NCI-H1048 (cell line): ENCODE measurements at places on chromosomes 13 and 19.

DNA sequence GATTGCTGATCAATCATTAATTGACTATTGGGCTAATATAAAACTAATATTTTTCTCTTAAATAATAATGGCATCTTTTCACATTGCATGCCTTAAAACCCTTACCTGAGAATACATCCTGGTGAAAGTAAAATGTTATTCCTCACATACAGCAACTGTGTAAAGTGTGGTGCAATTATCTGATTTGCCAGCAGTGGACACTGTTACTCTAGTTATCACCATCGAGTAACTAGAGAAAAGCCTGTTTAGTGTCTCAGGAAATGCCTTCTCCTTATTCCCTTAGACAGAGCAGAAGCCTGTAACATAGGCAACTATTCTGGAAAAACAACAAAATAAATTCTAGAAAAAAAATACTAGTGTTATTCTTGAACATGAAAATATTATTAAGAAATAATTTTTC, 459.8 kb downstream of the FGF14 start:
- peak; percentile 36 for DNase-seq

DNA sequence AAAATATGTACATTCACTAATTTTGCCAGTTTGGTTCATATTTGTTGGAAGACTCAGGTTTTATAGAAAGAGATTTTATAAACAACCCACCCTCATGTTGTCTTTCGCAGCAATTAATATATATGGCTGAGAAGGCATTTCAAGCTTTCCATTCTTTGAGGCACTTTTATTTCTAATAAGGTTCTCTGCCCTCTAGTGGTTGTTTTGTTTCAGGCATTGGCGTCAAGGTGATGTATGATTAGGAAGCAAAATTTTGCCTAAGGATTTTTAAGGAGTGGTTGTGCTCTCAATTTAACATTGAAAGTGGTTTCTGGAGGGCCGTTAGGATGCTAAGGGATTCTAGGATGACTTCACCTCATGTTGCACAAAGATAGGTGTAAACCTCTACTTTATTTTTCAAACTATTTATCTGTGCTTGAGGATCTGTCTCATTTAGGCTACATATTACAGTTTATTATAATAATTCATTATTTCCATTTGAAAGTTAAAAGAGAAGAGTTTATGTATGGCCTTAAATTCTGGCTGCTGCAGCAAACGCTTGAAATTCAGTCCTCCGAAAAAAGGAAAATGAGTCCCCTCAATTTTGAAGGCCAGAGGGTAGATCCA, 35.9 kb downstream of the OXGR1 start:
- DNase-seq: peak; percentile 30

DNA sequence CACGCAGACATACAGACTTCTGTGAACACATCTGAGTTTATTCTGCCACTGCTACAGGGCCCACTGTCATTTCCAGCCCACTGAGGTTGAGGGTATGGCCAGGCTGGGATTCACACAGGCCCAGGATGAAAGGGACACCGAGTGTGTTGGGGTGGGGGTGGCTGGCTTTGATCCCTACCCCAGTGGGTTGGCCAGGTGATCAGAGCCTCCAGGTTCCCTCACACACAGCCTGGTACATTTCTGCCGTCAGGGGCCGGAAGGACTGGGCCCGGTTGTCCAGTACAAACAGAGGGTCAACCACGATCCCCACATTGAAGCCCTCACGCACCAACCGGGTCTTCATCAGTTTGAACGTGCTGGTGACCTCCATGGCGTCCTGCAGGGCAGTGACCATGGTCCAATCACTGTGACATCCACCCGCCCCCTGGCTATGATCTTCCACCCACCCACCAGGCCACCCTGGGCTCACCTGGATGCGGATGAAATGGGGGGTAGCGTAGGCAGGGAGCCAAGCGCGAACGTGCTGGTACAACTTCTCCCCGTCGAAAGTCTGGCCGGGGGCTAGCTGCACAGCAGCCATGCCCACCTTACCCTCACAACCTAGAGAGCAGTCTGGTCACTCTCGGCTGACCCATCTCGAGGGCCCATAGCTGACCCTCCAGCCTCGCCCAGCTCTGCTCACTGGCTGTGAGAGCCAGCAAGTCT, 13.3 kb downstream of the SLC27A5 start:
- DNase-seq: no peak

DNA sequence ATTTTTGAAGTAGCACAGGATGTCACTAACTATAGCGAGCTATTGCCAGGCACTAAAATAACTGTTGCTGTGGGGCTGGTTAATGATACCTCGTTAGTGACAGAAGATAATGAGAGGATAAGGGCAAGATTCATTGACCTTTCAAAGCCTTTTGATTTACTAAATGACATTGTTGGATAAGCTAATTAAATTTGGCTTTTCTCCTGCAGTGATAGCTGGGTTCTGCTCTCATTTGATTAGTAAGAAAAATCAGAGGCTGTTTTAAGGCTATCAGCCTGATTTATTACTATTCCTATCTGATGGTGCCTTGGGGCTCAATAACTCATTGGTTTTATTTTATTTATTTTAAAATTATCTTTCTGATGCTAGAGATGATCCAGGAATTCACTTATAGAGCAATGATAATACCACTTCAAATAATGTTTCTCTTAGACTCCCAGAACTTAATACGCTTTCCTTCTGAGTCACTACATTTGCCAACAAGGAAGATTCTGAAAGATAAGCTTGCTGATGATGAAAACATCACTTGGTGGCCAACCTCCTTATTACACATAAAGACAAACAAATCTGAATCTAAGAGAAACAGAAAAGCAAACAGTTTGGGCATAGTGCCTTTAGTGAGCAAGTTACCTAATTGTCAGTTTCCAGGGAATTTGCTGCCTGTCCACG, 501.3 kb upstream of the ARGLU1 start:
- no peak for DNase-seq

GRCh38 chr13:43058318-43058674, 34.9 kb downstream of the DNAJC15 start:
- no peak for DNase-seq

DNA sequence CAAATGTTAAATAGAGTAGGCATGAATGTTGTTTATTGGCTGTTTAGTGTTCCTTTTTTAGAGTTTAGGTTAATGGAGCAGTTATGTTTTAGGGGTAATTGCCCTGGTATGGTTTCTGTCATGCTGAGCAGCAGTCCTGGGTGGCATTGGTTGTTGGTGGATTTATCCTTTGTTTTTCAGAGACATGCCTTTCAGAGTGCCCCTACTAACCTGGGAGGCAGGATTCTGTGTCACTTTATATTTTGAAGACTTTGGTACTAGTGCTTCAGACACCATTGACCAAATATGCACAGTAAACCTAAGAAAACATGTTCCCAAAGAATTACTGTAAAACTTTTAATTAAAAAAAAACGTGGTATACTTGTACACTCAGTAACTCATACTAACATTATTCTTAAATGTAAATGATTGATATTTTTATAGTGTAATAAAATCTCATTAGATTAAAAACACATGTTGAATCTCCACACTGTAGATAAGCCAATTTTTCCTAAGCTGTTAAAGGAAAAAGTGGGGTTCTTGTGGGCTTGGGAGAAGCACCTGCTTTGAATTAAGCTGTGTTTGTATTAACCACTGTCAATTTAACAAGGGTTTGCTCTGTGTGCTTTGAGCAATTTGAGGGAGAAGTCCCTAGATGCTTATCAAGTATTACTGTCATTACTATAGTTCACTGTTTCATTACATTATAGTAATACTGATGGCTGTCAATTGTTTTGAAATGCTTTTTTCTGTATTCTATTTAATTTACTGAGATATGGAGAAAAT, 133.2 kb downstream of the LMO7 start:
- no peak for DNase-seq

DNA sequence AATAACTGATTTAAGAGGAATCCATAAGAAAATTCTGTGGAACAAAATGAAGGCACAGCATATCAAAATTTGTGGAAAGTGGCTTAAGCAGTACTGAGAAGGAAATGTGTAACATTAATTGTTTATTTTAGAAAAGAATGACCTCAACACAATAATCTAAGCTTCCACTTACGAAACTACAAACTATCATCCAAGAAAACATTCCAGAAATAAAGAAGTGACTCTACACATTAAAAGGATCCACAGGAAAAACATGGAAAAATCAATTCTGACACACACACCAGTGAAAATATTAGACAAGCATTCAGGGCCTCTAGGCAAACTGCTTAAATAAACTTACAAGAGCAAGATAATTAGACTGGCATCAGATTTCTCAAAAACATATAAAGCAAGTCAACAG, 14.0 kb downstream of the EXOSC8 start:
- no peak for DNase-seq

- no peak for DNase-seq
Measured at GRCh38 chr19:39137131-39137530, 11.5 kb downstream of the PAK4 start.

- DNase-seq: no peak
Measured at GRCh38 chr13:36981156-36981743, 17.9 kb downstream of the ALG5 start.

- DNase-seq: no peak
Measured at GRCh38 chr13:69872321-69873047, 235.1 kb upstream of the ATXN8OS start.

GRCh38 chr19:40717880-40718773, 1.2 kb downstream of the ITPKC start:
- DNase-seq: no peak

- DNase-seq: no peak
Measured at GRCh38 chr13:34161931-34162543, 344.1 kb downstream of the RFC3 start.

DNA sequence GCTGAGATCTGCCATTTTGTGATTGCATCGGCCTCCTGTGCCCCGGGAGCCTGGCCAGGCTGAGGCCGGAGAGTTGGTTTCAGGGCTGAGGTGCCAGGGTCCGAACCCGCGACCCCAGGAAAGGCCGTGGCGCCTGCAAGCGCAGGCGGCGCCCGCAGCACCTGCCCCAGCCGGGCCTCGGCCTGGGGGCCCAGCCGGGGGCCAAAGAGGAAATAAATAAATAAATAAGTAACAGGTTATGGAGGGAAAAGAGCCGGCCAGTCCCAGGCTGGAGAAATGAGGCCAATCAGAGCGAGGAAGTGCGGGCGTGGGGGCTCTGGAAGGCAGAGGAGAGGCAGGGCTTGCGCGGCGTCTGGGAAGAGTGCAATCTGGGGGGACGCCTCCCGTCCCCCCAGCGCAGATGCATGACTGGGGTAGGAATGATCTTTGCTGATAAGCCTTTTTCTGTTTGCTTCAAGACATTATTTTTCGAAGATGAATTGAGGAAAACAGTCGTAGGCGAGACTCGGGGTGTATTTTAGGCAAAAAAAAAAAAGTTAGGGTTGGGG, 145.6 kb upstream of the ZNF536 start:
- DNase-seq: no peak

GRCh38 chr13:100597253-100597652, 8.7 kb upstream of the GGACT start:
- DNase-seq: no peak

GRCh38 chr13:80550971-80551441, 210.1 kb upstream of the SPRY2 start:
- no peak for DNase-seq

- DNase-seq: no peak
Measured at GRCh38 chr19:17076543-17076991, 990 bp downstream of the MYO9B start.

- DNase-seq: no peak
Measured at GRCh38 chr13:33014291-33014690, 1.9 kb upstream of the KL start.

DNA sequence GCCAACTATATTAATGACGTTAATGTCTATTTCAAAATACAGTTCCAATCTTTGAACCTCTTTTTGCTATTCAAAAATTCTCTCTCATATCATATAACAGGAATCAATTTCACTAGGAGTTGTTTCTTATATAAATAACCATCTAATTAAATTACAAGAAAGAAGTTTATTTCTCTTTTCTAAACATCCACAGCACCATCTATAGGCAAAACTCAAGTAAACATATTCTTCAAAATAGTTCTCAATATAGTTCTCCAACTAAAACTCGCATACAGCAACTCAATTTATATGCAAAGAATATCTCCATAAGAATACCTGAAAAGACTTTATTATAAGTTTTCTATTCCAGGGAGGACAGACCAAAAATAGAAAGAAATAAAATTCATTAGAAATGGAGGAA, 65.6 kb downstream of the RBM26 start:
- DNase-seq: no peak

GRCh38 chr13:111474136-111475002, 153.9 kb downstream of the TEX29 start:
- DNase-seq: no peak

GRCh38 chr13:74145249-74145975, 11.2 kb upstream of the KLF12 start:
- no peak for DNase-seq

DNA sequence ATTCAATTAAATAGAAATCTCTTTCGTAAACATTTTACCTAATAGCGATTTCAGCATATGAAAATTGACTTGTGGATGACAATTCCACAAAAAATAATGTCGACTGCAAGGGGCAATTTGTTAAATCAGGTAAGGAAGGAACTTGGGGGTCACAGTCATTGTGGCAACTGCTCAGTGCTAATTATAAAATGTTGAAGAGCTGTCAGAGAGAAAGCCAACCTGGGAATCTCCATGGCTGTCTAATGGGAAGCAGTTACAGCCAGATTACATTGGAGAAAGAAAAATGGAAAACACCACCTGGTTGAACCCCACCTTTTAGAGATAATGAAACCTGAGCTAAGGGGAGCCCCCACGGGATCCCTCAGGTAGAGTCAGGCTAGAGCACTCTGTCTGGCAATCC, 373.9 kb downstream of the FOXO1 start:
- no peak for DNase-seq

GRCh38 chr19:10011974-10012373, 1.3 kb upstream of the RDH8 start:
- no peak for DNase-seq

DNA sequence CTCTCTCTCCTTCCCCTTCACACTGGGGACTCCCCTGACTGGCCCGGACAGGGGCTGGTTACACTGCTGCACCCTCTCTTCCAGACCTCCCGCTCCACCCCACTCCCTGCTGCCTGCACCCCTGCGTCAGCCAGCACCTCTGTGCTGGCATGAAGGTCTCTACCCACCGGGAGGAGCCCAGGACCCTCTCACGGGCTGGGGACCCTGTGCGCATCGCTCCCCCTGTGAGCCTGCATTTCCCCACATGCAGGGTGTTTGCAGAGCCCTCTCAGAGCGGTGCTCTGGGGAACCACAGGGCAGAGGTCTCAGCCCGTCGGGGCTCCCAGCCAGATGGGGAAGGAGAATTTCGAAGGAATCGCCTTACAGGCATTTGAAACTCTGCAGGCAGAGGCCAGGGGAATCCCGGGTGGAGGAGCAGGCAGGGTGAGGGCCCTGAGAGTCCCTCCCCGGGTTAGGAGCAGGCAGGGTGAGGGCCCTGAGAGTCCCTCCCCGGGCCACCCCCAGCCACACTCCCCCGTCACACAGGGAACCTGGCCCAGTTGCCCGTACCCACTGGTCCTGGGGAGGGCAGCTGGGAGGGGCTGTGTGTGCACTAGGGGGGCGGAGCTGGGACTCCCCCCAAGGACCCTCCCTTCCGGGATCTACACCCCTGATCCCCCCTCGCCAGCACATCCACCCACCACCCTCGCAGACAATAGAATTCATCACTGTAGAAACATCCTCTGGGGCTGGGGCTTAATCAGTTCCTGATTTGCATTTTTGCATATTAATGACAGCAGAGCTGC, 16.3 kb upstream of the TCF3 start:
- no peak for DNase-seq

- DNase-seq: no peak
Measured at GRCh38 chr13:76397413-76397812, 488.8 kb downstream of the KCTD12 start.
